ENCODE measurements at places on chromosomes 3 and 15. TPM values are rescaled to one million over a fixed set of nuclear protein-coding genes. Genes with fewer than 3 reads are reported as not detected.

The VIPR1 gene
- total RNA-seq, result 8.9 TPM

GRCh38 chr3:119672776-119673175 lies 4.4 kb downstream of the COX17 start:
- no peak overlapping the region for H3K27ac ChIP-seq
- H3K4me3 ChIP-seq, result no peak overlapping the region
- no peaks in the 10 kb centered on the region for H3K27me3 ChIP-seq
- no peak for DNase-seq
- peaks cover 13% of the 10 kb centered on the region for H3K36me3 ChIP-seq

- no peak for DNase-seq
- H3K27ac ChIP-seq, result no peak overlapping the region
- no peaks in the 10 kb centered on the region for H3K4me1 ChIP-seq
Observed at GRCh38 chr3:69406163-69406562, 20.3 kb upstream of the FRMD4B start.

DNA sequence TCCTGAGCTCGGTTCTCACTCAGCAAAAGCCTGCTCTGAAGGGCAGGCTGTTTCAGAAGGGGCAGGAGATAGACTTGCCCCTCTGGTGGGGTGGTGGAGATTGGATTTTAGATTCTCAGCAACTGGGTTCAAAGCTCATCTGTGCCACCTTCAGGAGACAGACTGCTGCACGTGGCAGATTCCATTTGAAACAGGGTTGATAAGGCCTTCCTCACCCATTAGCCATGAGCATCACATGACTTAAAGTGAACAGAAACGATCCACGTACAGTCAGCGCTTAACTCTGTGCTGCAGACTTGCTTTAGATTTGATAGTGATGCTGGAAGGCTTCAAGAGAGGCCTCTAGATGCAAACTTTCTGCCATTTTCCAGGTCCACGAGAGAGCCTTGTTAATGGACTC lies 35.0 kb upstream of the MGLL start:
- no peaks in the 10 kb centered on the region for H3K27me3 ChIP-seq
- no peak overlapping the region for H3K4me3 ChIP-seq
- H3K4me1 ChIP-seq, result no peaks in the 10 kb centered on the region
- no peak for DNase-seq
- H3K36me3 ChIP-seq, result no peaks in the 10 kb centered on the region

The CCDC80 gene
- total RNA-seq, result 18.8 TPM

Data from sigmoid colon (tissue), 7 donors.